ENCODE measurements at places on chromosomes 1 and 21. TPM values are rescaled to one million over a fixed set of nuclear protein-coding genes. Genes with fewer than 3 reads are reported as not detected.

The MIXL1 gene
- 0.25 TPM for polyA plus RNA-seq

DNA sequence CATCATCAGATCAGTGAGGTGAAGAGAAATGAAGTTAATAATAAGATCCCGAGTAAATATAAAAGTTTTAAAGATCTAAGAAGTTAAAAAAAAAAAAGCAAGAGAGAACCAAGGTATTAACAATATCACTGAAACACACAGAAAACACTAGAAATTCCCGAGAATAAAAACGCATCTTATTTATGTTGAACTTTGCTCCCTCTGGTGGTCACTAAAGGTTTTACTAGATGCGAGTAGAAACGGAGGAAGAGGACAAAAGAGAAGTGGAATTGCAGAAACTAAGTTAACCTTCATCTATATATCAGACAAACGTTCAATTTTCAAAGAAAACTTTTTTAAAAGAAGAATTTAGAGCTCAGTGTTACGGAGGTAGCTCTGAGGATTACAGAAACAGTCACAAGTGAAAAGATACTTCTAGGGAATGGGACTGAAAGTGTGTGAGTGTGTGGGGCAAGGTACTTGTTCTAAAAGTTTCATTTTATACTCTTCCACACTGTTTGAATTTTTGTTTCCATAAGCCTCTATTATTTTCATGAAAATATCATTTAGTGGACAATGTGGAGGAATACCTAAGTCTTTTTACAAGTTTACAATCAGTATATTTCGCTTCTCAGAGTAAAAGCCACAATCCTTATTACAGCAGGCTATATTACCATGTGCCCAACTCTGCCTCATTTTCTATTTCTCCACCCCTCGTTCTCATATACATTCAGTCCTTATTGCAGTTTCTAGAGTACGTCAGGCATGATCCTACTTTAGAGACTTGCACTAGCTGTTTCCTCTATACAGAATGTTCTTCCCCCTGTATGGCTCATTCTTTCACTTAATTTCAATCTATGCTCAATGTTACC lies 19.7 kb downstream of the ACBD6 start:
- no peak for DNase-seq

- DNase-seq = no peak
These were observed 45.5 kb downstream of the USP25 start for GRCh38 chr21:15775291-15775690.

The EFNA1 gene
- 71.2 TPM for polyA plus RNA-seq

The RNF19B gene
- polyA plus RNA-seq = 17.6 TPM

The FAM163A gene
- 0.52 TPM for polyA plus RNA-seq

- DNase-seq = no peak
These were observed 381.4 kb upstream of the ZRANB2 start for GRCh38 chr1:71462247-71462646.

- DNase-seq = no peak
These were observed 14.7 kb downstream of the BEND5 start for GRCh38 chr1:48761986-48762385.

The ADCY10 gene
- polyA plus RNA-seq = 1.2 TPM

DNA sequence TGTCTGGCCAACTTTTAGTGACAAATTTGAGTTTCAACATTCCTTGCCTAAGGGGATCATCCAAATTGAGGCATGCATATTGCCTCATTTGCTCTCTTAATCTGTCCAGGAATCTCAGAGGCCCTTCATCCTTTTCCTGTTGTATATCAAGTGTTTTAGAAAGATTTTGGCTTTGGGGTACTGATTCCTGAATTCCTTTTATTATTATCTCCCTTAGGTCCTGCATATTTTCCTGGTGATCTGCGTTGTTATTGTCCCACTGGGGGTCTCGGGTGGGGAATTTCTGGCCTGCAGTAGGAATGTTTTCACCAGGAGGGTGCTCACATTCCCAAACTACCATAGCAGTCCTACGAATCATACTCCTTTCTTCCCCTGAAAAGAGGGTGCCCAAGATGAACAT lies 4.4 kb upstream of the AADACL3 start:
- no peak for DNase-seq

DNA sequence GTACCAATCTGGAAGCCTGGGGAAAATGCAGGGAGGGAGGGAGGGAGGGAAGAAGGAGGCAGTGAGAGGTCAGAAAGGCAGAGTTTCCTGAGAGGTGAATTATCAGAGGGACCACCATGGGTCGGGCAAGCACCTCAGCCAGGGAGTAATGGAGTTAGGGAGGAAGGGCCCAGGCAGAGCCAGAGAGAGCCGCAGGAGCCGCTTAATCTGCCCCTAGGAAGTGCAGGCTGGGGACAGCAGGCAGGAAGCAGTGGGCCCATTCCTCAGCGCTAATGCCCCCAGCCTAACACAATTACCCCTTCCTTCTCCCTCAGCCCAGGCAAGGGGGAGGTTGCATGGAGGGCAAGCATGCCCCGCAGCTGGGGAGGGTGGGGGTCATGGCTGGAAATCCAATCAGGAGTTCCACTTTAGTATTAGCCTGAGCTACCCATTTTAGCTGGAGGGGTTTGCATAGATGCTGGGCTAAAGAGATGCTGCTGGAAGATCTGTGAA lies 109.0 kb downstream of the TMEM53 start:
- DNase-seq = no peak

GRCh38 chr1:166197141-166197540 lies 30.3 kb upstream of the FAM78B start:
- no peak for DNase-seq

The RORC gene
- 0.95 TPM for polyA plus RNA-seq

- DNase-seq = no peak
These were observed 81.4 kb downstream of the SYT6 start for GRCh38 chr1:114072246-114072645.

DNA sequence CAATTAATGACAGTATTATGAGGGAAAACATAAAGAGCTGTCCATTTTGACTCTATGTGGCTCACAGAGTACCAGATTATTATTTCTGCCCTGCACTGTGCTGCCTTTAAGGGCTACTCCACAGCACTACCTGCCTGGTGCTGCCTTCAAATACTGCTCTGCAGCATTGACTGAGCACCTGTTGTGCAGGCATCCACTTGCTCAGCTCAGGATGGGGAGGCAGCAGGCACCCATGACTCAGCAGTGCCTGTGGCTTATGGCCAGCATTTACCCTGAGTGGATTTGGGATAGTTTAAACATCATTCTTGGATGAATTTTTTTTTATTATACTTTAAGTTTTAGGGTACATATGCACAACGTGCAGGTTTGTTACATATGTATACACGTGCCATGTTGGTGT lies 953 bp upstream of the KPRP start:
- no peak for DNase-seq

The NRAS gene
- 67.2 TPM for polyA plus RNA-seq

- no peak for DNase-seq
These were observed 13.1 kb downstream of the SDC3 start for GRCh38 chr1:30895382-30895943.

The CD34 gene
- 89.3 TPM for polyA plus RNA-seq

GRCh38 chr1:209670441-209671082 lies 4.7 kb upstream of the G0S2 start:
- DNase-seq = no peak

Data from left renal cortex interstitium (tissue), 4 donors.